ENCODE measurements at places on chromosomes 1 and 21.

DNA sequence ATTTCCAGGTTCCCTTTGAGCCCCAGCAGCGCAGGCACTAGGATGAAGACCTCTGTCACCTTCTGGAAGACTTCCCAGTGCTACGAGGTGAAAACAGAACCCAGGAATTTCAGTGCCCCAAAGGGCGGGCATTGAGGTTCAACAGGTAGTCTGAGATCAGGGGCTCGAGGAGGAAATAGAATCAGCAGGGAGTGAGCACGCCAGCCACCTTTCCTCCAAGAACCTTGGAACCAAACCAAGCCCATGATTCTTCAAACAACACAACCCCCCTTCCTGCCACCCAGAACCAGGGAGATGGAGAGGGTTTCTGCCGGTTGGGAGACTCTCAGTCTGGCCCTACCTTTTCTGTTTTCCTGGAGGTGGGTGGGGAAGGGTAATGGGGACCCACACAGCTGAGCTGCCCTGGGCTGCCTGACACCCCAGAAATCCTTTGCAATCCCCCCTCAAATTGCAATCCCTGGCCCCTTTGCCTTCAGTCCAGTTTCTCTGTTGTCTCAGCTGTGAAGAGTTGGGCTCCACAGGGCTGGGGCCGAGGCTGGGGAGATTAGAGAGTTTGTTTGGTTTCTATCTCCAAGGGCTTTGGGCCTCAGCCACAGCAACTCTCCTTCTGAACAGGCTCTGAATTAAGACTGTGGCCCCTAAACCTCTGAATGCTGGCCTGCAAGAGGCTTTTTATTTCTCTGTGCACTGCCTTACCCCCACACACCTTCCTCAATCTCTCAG lies 11.9 kb downstream of the SLC41A1 start:
- DNase-seq: peak; percentile 79

DNA sequence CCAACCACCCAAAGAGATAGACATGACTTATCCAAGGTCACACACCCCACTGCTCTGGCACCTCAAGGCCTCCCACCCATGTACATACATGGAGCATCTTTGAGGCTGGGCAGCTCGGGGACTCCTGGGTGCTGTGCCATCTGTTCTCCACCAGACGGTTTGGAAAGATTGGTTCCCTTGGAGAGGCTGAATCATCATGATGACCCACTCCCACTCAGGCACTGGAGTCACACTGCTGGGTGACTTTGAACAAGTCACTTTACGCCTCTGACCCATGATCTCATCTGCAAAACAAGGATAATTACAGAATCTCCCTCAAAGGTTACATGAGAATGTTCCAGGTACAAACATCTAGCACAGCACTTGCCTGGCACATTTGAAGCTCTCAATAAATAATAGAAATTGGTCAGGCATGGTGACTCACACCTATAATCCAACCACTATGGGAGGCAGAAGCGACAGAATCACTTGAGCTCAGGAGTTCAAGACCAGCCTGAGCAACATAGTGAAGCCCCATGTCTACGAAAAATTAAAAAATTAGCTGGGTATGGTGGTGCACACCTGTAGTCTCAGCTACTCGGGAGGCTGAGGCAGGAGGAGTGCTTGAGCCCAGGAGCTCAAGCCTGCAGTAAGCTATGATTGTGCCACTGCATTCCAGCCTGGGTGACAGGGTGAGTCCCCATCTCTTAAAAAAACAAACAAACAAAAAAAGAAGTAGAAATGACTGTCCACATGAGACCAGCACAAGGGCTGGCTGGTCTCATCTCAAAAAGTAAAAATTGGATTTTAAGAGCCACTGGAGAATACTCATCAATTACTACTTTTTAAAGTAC lies 74.9 kb downstream of the RRAGC start:
- no peak for DNase-seq

DNA sequence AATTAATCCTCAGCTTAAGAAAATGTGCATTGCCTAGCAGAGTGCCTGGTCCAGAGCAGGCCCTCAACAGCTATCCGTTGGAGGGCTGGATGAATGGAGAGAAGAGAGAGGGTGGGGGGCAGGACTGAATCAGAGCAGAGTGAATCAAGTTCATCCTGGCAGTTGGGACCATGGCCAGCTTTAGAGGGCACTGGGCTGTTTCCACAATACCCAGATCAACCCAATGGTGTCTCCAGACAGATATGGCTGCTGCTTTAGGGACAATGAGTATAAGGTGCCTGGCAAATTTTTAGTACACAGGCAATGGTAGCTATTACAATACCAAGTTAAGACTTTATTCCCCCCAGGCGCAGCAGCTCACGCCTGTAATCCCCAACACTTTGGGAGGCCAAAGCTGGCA lies 17.1 kb downstream of the EMC1 start:
- no peak for DNase-seq

DNA sequence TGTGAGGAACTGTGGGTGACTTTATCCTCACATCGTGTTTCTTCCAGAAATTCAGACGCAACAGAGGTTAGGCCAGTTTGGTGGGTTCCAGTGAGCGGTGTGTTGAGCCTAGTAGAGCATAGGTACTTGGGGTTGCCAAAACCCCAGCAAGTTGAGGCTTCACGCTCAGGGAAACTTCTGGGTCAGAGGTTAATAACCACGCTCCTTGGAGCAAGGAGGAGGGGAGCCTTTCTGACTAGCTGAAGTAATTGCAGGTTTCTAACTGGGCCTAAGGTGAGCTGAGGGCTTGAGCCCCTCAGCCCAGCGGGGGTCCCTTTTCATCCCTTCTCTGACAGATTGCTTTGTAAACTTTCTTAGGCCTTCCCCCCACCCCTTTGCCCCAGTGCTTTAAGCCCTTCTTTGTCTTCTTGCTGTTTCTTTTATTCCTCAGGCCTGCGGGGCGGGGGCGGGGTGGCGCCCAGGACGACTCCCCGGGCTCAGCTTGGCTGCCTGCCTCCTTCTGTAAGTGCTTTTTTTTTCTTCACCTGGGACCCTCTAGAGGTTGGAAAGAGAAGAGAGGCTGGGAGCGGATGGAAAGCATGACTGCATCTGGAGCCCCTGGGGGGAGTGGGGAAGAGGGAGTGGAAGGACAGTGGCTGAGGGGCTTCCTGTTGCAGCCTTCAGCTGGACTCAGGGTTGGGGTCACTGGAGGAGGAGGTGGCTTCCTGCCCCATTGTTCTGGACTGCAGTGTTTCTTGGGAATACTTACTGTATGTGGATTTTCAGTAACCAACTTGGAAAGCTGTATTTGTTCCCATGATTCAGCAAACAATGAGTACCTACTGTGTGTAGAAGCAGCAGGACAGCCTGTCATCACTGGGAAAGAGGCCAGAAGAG lies 1.3 kb upstream of the ZNF436 start:
- peak; percentile 19 for DNase-seq

DNA sequence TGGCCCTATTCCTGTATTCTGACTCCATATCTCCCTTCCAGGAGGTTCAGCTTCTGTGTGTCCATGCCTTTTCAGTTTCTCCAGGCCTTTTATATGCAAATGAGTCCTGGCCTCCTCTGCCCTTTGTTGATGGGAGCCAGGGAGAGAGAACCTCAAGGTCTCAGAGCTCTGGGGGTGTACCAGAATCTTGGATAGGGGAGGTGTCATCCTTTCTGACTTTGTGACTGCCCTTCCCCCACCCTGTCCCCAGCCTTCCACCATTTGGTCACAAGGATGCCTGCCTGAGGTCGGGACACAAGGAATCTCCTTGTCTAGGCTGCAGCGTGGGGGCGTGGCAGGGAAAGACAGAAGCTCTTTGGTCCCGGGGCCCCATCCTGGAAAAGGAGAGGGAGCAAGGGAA lies 18.6 kb downstream of the LURAP1 start:
- DNase-seq: no peak

DNA sequence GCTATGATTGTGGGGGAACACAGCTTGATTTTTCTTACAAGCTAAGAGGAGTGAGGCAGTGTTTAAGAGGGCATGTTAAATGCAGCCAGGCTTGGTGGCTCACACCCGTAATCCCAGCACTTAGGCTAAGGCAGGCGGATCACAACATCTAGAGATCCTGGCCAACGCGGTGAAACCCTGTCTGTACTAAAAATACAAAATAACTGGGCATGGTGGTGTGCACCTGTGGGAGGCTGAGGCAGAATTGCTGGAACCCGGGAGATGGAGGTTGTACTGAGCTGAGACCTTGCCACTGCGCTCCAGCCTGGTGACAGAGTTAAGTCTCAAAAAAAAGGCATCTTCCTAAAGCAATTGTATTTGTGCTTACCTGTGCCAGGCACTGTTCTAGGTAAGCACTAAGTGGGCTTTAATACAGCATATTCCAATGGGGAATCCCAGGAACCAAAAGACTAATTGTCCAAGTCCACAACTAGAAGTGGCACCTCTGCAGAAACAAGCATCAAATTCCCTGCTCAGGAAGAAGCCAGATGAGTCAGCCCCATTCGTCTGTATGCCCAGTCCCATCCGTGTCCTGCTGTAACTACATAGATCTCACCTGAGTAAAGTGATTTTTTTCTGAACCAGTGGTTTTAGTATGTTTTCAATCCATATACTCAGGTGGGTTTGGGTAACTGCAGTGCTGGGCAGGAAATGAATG lies 4.6 kb downstream of the RCC1 start:
- no peak for DNase-seq

GRCh38 chr1:53349968-53350852 lies 22.3 kb upstream of the LRP8 start:
- DNase-seq: no peak

DNA sequence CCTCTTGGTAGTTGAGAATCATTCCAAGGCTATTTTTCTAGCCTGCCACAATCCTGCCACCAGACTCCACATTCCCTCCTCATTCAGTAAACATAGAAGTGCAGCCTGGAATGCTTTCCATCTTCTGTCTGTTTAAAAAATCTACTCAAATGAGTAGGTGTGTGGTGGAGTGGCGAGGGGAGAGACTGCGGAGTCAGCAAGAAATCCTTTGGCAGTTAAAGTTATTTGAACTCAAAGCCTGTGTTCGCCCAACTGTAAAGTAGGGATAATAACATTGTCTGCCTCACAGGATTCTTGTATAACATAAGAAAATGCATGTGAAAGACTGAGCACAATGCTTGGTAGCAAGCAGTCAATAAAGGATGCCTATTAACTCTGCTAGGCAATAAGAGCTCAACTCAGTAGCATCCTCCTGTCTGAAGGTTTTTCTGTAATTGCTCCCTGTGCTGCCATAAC lies 22.2 kb upstream of the DPT start:
- no peak for DNase-seq

GRCh38 chr21:34054259-34054658 lies 19.1 kb upstream of the MRPS6 start:
- no peak for DNase-seq

DNA sequence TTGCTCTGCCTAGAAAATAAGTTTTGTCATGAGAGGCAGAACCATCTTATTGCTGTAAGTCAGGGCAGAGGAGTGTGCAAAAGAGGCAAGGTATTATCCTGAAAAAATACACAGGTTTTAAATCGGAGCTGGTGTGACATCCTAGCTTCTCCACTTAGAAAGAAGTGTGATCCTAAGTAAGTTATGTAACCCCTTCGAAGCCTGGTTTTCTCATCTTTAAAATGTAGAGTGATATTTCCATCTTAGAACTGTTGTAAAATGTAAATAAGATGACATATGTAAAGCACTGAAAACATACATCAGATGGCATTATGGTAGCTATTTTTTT lies 65.1 kb downstream of the IER5 start:
- no peak for DNase-seq

DNA sequence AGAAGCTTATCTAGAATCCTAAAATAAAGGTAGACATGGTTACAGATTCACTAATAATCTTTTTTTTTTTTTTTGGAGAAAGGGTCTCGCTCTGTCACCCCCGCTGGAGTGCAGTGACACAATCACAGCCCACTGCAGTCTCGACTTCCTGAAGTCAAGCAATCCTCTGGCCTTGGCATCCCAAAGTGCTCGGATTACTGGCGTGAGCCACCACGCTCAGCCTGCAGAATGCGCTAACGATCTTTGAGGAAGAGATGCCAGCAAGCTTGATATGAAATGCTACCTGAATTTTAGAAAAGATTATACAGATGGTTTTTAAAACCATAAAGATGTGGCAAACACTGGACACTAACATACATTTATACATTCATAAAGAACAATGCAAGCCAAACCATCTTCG lies 4.1 kb upstream of the GNPAT start:
- DNase-seq: no peak

- DNase-seq: no peak
Measured at GRCh38 chr1:201726700-201727099, 102.3 kb upstream of the IPO9 start.

GRCh38 chr1:42168763-42169162 lies 4.2 kb upstream of the GUCA2A start:
- peak; percentile 92 for DNase-seq

GRCh38 chr1:198064181-198064580 lies 92.6 kb upstream of the NEK7 start:
- no peak for DNase-seq
